ENCODE measurements at places on chromosomes 2 and 18.
A peak's percentile ranks its signal among the peaks of the same experiment; 100 is the strongest.

- no peak for DNase-seq
Observed at GRCh38 chr18:12086249-12086648, 7.4 kb upstream of the ANKRD62 start.

GRCh38 chr2:36425608-36426355 lies 70.2 kb downstream of the CRIM1 start:
- peak; percentile 64 for DNase-seq

DNA sequence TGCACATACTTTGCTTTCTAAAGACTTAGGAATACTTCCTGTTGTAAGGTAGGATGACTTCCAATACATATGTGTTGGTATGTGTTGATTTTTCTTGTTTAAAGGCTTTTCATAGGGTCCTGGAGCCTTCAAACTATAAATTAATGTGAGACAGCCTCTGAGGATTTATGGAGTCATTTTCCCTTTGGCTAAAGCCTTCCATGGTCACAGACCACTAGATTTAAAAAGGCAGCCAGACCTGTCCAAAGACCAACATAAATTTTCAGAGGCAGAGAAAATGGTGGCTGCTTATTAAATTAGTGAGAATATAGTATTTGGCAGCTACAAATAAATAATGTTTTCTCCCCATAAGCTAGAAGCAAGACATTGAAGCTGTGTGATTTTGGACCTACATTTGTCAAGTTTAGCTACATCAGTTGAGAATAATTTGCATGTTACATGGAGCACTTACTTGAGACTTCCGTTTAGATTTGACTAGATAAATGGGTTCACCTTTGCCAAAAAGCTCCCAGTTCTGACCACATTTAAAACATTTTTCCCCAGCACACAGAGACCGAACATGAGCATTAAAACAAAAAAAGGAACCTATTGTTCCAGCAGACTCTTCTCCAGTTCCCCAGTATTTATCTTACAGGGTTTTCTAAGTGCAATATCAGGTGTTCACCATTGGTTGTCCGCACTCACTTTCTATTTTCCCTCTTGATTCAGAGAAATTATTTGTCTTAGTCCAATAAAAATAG lies 402.9 kb downstream of the PARD3B start:
- DNase-seq, result no peak

GRCh38 chr2:189466656-189467055 lies 25.4 kb downstream of the WDR75 start:
- peak; percentile 3 for DNase-seq

DNA sequence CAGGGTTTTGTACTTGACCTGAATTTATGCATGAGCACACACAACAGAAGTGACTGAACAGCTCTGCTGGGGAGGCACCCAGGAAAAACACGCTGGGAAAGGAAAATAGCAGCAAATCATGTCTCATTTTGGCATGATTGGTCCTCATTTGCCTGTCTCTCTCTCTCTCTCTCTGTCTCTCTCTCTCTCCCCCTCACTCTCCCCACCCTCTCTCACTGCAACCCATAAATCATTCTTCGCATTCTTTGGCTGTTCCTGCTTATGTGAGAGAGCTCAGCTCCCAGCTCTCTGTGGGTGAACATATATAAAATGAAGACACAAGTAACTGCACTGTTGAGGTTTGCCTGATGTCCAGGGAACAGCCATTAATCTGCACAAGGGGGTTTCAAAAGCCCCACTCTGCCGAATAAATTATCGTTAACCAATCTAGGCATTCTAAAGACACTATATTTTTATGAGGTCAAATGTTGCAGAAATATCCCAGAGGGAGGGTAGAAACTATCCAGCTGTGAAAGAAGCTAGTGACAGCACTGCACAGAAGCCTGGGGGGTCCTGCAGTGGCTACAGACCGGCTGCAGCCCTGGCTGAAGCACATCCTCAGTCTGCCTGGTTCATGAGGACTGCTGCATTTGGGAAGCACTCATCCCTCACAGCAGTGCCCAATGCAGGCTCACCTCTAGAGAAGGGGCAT lies 260.3 kb downstream of the AFF3 start:
- peak; percentile 94 for DNase-seq

GRCh38 chr2:10038716-10039115 lies 4.6 kb upstream of the KLF11 start:
- no peak for DNase-seq

DNA sequence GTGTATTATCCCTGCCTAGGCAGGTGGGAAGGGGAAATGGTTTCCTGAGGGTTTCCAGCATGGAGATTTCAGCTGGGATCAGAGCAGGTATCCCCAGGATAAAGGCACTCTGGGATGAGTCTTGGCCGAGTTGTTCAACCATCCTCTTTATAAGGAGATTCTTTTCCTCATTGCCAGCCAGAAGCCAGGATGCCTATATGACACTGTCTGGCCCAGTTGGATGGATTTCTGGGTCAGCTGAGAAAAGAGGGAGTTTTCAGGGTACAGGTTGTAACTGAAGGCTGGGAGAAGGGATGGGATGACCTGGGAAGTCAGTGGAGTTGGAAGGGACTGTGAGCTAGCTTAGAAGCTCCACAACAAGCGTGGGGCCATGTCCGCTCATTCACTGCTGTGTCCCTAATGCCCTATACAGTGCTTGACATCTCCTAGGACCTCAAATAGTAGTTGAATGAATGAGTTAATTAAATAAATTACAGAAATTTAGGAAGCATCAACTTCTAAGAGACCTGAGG lies 8.3 kb downstream of the RHOB start:
- no peak for DNase-seq

GRCh38 chr2:5409898-5410381 lies 282.2 kb upstream of the SOX11 start:
- no peak for DNase-seq

DNA sequence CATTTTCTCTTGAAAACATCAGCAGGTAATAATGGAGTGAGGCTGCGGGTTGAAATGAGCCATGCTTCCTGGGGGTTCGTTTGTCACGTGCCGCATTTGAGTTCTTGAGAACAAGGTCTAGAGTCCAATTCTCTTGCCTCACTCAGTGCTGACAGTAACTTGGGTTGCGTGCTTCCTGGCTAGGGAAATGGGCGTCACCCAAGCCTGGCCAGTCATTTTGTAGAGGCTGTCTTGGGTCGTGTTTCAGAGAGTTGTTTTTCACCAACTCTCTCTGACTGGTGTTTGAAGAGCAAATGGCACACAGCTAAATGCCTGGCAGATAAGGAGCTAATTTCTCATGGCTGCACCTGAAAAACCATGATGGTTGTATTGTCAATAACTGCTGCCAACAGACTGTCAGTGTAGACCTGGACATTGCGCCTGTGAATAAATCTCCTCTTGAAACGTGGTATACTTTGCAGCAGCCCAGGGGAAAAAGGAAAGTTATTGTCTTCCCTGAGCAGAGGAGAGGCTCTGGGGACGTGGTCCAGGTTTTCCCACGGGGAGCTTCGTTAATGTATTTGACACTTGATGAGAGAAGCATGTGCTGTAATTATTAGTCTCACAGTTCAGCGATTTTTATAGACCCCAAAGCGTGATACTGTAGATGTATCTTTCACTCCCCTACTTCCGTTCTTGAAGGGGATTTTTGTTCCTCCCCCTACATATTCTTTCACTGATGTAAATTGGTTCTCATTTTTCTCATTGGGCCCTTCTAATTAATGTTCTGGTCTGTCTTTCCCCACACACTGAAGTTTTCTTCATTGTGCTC lies 196.0 kb downstream of the FHOD3 start:
- DNase-seq, result no peak

DNA sequence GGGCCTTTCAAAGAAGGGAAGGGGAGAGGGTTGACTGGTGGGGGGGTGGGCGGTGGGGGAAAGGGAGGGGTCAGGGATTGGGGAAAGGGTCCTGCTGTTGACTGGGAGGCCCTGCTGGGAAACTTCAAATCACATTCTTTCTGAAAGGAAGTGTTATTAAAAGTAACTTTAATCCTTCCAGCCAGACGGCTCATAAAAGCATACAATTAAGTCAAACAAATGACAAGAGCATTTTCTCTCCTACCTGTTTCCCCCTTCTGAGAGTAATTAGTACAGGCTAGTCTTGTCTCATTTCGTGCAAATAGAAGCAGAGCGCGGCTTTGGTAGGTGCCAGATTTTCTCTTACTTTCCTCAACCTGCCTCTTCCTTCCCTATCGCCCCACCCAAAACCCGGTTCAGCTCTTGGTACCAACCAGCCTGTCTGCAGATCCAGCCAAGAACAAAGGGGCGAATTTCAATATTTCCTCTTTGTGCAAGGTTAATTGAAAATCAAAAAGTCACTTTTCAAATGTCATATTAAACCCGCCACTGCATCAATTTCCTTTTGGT lies 2112.6 kb upstream of the PIK3C3 start:
- DNase-seq, result no peak

GRCh38 chr2:133039531-133039930 lies 369.5 kb upstream of the LYPD1 start:
- no peak for DNase-seq
